Muscle of leg (tissue), 16 donors: ENCODE measurements at places on chromosomes 4 and X. TPM values are rescaled to one million over a fixed set of nuclear protein-coding genes. Genes with fewer than 3 reads are reported as not detected.

GRCh38 chr4:98662626-98663225 lies 4.3 kb upstream of the TSPAN5 start:
- DNase-seq = no peak

DNA sequence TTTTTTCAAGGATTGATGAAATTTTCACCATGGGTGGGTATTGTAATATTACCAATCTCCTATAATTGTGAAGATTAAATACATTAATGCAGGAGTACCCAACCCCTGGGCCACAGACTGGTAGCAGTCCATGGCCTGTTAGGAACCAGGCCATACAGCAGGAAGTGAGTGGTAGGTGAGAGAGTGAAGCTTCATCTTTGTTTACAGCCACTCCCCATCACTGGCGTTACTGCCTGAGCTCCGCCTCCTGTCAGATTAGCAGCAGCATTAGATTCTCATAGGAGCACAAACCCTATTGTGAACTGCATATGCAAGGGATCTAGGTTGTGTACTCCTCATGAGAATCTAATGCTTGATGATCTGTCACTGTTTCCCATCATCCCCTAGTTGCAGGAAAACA lies 15.1 kb downstream of the RAPGEF2 start:
- no peak for DNase-seq

- DNase-seq = no peak
Measured at GRCh38 chr4:179472164-179472563, 2029.9 kb upstream of the AGA start.

GRCh38 chrX:39150220-39150619 lies 349.0 kb downstream of the MID1IP1 start:
- no peak for DNase-seq

The SHOX gene
- 2.3 TPM for total RNA-seq
